ENCODE measurements at places on chromosomes 2 and 18.

DNA sequence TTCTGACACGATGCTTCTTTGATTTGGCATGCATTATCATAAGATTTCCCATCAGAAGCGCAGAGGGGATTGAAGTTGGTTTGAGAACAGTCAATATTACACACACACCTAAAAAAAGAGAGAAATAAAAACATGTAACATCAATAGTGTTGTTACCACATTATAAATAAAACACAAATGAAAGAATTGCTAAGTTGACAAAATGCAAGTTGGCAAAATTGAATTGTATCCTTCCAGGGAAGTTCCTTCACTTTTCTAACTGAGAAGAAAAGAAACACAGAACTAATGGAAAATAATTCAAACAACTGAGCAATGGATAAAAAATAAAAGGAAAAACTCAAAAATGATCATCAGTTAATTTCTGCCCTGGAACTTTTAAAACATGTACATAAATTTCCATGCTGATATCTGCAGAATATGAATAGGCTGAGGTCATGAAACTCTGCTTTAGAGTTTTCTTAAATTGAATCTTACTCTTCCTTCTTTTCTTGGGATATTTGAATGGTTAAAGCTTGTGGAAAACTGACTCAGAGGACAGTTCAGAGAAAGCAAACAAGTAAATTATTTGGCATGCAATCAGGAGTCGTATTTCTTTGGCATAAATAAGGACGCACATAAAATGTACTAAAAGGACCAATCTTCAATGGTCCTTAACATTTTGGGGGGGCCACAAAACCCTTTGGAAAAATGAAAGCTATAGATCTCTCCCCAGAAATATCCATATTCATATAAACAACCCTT is 152.4 kb upstream of the CAVIN2 start:
- no peak for DNase-seq

- no peak for DNase-seq
Observed at GRCh38 chr2:236998236-236998635, 87.5 kb upstream of the COPS8 start.

GRCh38 chr2:1736045-1736444 is 8.3 kb downstream of the PXDN start:
- DNase-seq, result no peak

- DNase-seq, result no peak
Observed at GRCh38 chr2:177303939-177304338, 39.4 kb upstream of the NFE2L2 start.

DNA sequence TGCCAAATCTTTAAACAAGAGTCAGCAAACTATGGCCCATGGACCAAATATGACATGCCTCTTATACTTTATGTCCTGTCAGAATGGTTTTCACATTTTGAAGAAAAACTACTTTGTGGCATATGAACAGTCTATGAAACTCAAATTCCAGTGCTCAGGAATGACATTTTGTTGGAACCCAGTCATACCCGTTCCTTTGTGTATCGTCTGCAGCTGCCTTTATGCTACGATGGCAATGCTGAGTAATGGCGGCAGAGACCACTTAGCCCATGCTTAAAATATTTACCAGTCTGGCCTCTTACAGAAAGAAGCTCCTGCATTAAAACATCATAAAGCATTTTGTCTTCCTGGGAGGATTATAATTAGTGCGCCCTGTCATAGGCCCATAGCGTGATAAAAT is 140.5 kb upstream of the FHL2 start:
- no peak for DNase-seq

DNA sequence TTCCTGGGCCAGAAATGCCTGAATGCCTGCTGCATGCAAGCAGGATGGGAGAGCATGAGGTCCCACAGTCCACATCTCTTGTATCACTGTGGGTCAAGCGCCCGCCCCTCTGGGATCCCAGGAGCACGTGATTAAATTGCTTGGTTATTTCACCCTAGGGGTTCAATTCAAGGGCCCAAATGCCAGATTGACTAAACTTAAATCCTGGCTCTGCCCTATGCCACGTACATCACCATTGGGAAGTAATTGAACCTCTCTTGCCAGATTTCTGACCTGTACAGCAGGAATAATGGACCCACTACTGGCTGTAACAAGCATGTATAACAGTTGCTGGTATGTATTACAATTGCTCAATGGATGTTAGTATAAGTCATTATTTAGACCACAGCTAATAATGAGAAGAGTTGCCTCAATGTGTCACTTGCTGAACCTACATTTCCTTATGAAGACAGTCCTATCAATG is 19.9 kb downstream of the FHL2 start:
- no peak for DNase-seq
